ENCODE measurements at places on chromosomes 1 and 21.

- DNase-seq = no peak
Observed at GRCh38 chr1:225899044-225899925, 10.3 kb upstream of the LEFTY1 start.

DNA sequence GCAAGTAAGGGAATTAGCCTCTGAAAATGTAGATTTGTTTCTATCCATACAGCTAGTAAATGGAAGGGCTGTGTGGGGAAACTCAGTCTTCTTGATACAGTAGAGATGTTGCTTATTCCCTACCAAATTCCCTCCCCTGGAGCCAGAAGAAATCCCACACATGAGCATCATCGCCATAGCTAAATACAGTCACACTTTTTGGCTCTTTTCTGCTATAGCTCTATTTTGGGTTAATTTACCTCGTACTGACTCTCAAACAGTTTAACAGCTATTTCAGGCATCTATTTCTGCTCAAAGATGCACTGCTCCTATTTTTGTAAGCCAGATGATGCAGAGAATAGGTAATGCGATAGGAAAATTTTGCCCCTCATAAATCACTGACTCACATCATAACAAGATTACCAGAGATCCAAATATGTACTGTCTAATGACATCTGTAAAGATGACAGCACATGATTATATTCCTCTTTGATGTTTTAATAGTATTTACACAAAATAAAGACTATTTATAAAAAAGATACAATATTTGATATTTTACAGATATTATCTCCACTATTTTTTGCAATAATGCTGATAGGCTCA lies 58.6 kb downstream of the XCL1 start:
- DNase-seq = no peak

DNA sequence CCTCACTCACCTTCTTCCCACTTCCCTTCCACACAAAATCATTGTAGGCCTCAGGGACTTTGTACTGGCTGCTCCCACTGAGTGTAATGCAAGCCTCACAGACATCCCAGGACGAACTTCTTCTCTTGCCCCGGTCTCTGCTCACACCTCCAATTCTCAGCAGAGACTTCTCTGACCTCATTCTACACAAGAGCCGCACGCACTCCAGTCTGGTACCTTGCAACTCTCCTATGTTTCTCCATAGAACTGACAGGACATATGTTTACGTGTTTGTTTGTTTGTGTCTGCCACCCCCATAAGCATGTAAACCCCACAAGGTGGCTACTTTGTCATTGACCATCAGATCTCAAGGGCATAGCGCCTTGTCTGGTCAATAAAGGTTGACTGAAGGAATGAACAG lies 350.8 kb downstream of the AJAP1 start:
- no peak for DNase-seq

DNA sequence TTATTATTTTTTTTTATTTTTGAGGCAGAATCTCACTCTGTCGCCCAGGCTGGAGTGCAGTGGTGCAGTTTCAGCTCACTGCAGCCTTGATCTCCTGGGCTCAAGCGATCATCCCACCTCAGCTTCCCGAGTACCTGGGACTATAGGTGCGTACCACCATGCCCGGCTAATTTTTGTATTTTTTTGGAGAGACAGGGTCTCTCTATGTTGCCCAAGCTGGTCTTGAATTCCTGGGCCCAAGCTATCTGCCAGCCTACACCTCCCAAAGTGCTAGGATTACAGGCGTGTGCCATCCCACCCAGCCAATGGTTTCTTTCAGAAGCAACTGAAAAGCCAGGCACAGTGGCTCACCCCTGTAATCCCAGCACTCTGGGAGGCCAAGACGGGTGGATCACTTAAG lies 2.3 kb downstream of the KRTCAP2 start:
- no peak for DNase-seq

- DNase-seq = no peak
Observed at GRCh38 chr1:205271277-205271676, 43.5 kb downstream of the TMCC2 start.

DNA sequence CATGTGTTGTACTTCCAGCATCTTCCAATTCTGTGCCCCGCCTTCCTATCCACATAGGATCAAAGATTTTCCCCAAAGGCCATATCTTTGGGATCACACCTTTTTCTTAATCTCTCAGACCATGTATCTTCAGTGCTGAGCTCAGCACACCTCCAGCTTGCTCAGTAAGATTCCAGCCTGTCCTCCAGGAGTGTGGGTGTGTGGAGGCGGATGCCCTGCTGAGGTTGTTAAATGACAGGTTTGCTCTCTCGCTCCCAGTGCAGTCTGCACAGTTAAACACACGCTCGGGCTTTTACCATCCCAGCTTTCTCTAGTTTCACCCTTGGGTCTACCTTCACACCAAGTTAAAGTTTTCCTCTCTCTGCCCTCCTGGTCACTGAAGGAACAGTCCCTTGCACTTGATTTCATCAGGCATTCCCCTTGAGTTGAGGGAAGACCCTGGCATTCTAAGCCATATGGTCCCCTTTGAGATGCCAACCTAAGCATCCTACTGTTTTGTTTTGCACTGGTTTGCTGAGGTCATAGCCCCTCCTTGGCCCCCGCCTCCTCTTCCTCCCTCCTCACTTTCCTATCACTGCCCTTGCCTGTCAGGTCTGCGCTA lies 13.7 kb downstream of the MYOG start:
- no peak for DNase-seq

GRCh38 chr1:86478416-86479156 lies 9.9 kb downstream of the CLCA1 start:
- no peak for DNase-seq

- no peak for DNase-seq
Observed at GRCh38 chr1:231724876-231725647, 98.5 kb downstream of the DISC1 start.

- DNase-seq = no peak
Observed at GRCh38 chr1:160570840-160571239, 8.5 kb downstream of the CD84 start.
